ENCODE measurements at places on chromosomes 7 and 10.

GRCh38 chr10:19119191-19119590, 70.6 kb downstream of the MALRD1 start:
- H3K27ac ChIP-seq = no peak overlapping the region
- no peak for DNase-seq
- no peaks in the 10 kb centered on the region for H3K27me3 ChIP-seq
- no peaks in the 10 kb centered on the region for H3K36me3 ChIP-seq
- no peak overlapping the region for H3K4me3 ChIP-seq

DNA sequence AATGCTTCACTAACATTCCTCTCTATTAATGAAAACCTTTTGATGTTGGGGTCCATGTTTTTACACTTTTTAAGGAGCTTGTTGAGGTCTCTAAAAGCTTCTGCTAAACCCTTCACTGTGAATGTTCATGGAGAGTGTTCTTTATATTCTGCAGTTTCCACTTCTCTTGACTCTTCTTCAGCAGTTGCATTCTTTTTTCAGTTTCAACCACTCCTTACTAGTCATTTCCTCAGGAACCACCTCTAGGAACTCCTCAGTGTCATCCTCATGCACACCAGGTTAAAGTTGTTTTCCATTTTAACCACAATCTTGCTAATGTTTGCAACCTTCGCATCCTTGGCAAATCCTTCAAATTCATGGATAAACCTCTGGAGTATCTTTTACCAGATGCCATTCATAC, 821.6 kb downstream of the ANKRD7 start:
- H3K27ac ChIP-seq = no peak overlapping the region
- DNase-seq = no peak
- no peaks in the 10 kb centered on the region for H3K27me3 ChIP-seq
- H3K4me1 ChIP-seq = no peaks in the 10 kb centered on the region
- no peak overlapping the region for H3K4me3 ChIP-seq

- DNase-seq = no peak
- no peaks in the 10 kb centered on the region for H3K4me1 ChIP-seq
- H3K27me3 ChIP-seq = no peaks in the 10 kb centered on the region
- no peaks in the 10 kb centered on the region for H3K36me3 ChIP-seq
- no peak overlapping the region for H3K27ac ChIP-seq
Observed at GRCh38 chr10:63355682-63356081, 110.1 kb downstream of the JMJD1C start.

DNA sequence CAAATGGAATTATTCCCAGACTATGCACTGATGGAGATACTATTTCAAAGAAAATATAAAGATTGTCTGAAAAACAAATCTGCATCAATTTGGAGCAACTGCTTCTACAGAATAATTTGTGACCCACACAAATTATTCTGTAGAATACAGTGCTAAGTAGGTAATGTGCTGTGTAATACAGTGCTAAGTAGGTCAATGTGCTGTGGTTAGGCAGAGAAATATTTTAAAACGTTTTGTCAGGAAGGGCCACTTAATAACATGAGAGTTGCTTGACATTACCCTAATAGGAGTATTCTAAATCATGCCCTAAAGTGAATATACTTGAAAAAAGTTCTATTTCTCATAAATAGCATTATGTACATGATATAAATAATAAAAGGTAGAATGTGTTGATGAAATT, 116.5 kb upstream of the KCND2 start:
- H3K27ac ChIP-seq = no peak overlapping the region
- no peaks in the 10 kb centered on the region for H3K36me3 ChIP-seq
- H3K4me3 ChIP-seq = no peak overlapping the region
- H3K4me1 ChIP-seq = no peaks in the 10 kb centered on the region

DNA sequence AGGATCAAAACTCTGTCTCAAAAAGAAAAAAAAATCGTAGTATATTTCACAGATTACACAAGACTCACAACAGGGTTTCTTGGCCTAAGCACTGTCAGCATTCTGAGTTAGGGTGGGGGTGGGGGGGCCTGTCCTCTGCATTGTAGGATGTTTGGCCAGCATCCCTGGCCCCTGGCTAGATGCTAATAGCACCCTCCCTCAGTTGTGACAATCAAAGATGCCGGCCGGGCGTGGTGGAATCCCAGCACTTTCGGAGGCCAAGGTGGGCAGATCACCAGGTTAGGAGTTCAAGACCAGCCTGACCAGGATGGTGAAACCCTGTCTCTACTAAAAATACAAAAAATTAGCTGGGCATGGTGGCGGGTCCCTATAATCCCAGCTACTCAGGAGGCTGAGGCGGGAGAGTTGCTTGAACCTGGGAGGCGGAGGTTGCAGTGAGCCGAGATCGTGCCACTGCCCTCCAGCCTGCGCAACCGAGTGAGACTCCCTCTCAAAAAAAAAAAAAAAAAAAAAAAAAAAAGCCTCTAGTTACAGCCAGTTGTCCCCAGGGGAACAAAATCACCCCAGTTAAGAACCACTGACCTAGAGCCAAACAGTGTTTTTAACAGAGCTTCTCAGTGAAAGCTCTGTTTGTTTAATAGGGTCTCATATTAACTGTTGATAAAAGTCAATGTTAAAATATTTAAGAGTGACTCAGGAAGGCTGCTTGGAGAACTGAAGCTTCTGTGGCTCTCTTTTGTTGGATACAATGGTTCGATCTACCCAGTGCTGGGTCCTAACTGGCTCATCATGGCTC, 161.0 kb upstream of the FAM171A1 start:
- no peak overlapping the region for H3K4me3 ChIP-seq
- peaks cover 13% of the 10 kb centered on the region for H3K27me3 ChIP-seq
- H3K36me3 ChIP-seq = no peaks in the 10 kb centered on the region

GRCh38 chr7:134329614-134330346, 13.1 kb upstream of the SLC35B4 start:
- DNase-seq = no peak
- no peaks in the 10 kb centered on the region for H3K36me3 ChIP-seq
- no peak overlapping the region for H3K4me3 ChIP-seq
- H3K27ac ChIP-seq = no peak overlapping the region
- no peaks in the 10 kb centered on the region for H3K4me1 ChIP-seq

- H3K36me3 ChIP-seq = no peaks in the 10 kb centered on the region
- no peaks in the 10 kb centered on the region for H3K27me3 ChIP-seq
- H3K4me3 ChIP-seq = no peak overlapping the region
- no peaks in the 10 kb centered on the region for H3K4me1 ChIP-seq
- peak; percentile 42 for DNase-seq
Observed at GRCh38 chr10:88114368-88114767, 250.9 kb downstream of the PTEN start.

GRCh38 chr10:77533146-77533886, 104.3 kb downstream of the KCNMA1 start:
- peaks cover 65% of the 10 kb centered on the region for H3K4me1 ChIP-seq
- no peak overlapping the region for H3K4me3 ChIP-seq
- peak overlapping the region; percentile 92 for H3K27ac ChIP-seq
- no peaks in the 10 kb centered on the region for H3K27me3 ChIP-seq
- no peak for DNase-seq

DNA sequence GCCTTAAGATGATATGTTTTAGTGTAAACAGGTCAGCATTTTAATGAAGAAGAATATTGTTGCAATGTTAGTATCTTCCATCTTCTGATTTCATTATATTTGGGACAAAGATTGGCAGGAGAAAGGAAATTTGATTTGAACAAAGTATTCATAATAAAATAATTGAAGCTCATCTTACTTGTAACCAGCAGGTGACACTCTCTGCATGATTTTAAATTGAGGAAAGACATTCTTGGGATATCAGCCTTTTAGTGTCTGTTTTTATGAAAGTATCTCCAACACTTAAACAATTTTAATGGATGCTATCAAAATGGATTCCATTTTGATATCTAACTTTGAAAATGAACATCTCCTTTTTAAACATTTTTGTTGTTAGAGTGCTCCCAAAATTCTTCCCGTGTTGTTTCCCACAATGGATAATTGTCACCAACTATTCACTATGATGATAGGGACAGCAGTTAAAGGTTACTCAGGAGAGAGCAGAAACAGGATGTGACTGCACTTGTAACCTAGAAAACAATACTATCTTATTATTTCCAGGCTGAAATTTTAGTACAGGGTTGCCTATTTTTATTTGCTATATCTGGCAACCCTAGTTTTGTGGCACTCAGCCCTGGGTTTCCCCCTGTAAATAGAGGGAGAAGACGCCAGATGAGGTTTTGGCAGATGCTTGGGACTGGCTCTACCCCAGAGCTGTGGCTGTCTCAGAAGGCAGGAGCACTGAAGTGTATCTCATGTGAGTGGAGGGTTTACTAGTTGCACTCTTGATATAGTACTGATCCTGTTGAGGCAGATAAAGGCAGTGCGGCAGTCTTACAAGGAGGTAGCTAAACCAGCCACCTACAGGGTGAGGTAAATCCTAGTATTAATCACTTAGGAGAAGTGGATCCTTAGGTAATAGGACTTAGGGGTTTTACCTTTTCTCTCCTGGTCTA, 31.0 kb upstream of the ABCB4 start:
- H3K4me3 ChIP-seq = no peak overlapping the region
- DNase-seq = no peak
- no peaks in the 10 kb centered on the region for H3K36me3 ChIP-seq
- no peaks in the 10 kb centered on the region for H3K27me3 ChIP-seq

DNA sequence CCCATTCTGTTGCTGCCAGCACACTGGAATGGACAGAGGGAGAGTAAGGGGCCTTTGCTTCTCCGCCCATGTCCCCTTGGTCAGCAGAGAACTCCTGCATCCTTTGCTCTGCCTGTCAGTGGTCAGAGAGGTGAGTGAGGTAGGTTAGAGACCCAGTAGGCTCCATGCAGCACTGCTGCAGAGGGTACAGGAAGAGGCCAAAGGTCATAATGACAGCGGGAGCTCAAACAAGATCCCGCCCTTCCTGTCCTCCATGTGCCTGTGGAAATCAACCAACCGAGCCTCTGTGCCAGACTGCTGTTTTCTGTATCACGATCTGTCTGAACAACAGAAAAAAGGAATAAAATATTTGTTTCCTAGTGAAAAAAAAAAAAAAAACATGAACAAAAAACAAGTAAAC, 81.4 kb downstream of the ZNF33B start:
- H3K4me3 ChIP-seq = no peak overlapping the region
- DNase-seq = no peak
- no peaks in the 10 kb centered on the region for H3K4me1 ChIP-seq

DNA sequence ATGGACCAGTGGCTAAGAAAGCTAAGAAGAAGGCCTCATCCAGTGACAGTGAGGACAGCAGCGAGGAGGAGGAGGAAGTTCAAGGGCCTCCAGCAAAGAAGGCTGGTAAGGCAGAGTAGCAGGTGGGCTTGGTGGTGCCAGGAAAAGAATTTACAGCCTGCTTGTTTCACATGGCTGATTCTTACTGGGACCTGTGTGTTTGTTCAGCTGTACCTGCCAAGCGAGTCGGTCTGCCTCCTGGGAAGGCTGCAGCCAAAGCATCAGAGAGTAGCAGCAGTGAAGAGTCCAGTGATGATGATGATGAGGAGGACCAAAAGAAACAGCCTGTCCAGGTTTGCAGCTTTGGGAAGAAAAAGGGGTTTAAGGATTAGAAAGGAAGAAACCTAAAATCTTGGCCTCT, 5.0 kb downstream of the NOLC1 start:
- DNase-seq = no peak
- H3K4me1 ChIP-seq = peaks cover 14% of the 10 kb centered on the region
- H3K4me3 ChIP-seq = no peak overlapping the region
- peaks cover 56% of the 10 kb centered on the region for H3K36me3 ChIP-seq
- H3K27me3 ChIP-seq = no peaks in the 10 kb centered on the region

DNA sequence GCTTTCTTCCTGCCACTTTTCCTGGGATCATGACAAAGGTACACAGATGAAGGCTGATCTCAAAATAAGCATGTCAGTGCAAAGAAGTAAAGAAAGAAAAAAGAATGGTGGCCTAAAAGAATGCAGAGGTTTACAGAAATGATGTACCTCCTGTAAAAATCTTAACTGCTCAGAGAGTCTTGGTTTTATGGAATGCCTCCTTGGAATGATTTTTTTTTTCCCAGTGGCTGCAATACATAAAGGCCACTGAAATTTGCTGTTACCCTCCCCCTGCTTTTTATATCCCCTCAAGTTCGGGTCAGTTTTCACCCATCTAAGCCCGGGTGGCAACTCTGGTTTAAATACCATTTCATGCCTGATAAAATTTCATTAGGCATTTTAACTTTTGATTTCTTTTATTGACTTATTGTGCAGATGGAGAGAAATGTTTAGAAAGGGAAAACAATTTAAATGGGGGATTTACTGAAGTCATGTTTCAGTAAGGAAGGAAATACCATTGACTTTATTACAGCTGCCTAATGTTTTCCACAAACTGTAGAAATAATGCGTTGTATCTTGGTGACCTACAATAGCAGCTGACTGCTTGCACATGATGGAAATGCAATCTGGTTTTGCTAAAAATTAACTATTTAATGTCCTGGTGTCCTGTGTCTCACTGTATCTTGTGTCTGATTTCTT, 102.5 kb downstream of the SAMD9 start:
- no peak overlapping the region for H3K27ac ChIP-seq
- no peaks in the 10 kb centered on the region for H3K4me1 ChIP-seq
- DNase-seq = no peak
- H3K4me3 ChIP-seq = no peak overlapping the region
- no peaks in the 10 kb centered on the region for H3K36me3 ChIP-seq

- peaks cover 6% of the 10 kb centered on the region for H3K27me3 ChIP-seq
- H3K4me3 ChIP-seq = no peak overlapping the region
- no peak for DNase-seq
- no peaks in the 10 kb centered on the region for H3K36me3 ChIP-seq
- H3K27ac ChIP-seq = no peak overlapping the region
Observed at GRCh38 chr10:60358282-60358681, 31.4 kb downstream of the ANK3 start.

DNA sequence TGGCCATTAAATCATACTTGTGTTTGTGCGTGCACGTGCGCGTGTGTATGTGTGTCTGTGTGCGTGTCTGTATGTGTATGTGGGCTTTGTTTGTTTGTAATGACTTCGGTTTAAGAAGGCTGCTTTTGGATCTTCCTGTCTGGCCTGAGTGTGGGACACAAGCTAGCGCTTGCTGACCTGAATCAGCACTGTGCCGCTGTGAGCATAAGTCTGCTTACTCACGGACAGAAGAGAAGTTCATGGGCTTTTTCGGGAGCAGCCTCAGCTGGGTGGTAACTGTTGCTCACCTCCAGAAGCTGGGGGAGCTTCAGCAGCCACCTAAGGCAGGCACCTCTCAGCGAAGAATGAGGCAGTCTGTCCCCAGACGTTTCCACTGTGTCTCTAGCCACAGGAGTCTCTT, 56.1 kb upstream of the TRUB1 start:
- no peak overlapping the region for H3K27ac ChIP-seq
- H3K36me3 ChIP-seq = no peaks in the 10 kb centered on the region
- peaks cover 4% of the 10 kb centered on the region for H3K4me1 ChIP-seq
- DNase-seq = no peak
- H3K27me3 ChIP-seq = no peaks in the 10 kb centered on the region
- no peak overlapping the region for H3K4me3 ChIP-seq

DNA sequence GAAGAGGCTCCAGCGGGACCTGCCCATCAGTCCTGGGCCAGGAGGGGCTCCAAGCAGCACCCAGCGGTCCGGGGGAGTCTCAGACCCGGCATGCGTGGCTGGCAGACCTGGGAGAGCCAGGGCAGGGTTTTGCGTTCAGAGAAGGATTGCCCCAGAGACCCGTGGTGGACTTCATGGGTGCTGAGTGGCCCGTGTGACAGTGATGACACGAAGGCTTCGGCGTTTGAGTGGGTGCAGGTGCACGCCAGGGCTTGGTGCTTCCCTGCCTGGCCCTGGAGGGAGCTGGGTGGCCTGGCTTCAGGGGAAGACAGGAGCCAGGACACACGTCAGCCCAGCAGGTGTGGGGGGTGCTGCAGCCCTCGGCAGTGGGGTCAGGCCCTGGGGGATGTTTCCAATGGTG, 13.9 kb downstream of the ORAI2 start:
- H3K36me3 ChIP-seq = no peaks in the 10 kb centered on the region
- DNase-seq = no peak
- no peak overlapping the region for H3K4me3 ChIP-seq
- H3K27ac ChIP-seq = no peak overlapping the region
- no peaks in the 10 kb centered on the region for H3K27me3 ChIP-seq
